Stimulated activated CD4-positive, alpha-beta T cell treated with anti-CD3 and anti-CD28 coated beads, Interleukin-2, amount 100 ng/mL, for 48 hours (primary cell): ENCODE measurements at places on chromosomes 5 and 9.
A peak's percentile ranks its signal among the peaks of the same experiment; 100 is the strongest.

DNA sequence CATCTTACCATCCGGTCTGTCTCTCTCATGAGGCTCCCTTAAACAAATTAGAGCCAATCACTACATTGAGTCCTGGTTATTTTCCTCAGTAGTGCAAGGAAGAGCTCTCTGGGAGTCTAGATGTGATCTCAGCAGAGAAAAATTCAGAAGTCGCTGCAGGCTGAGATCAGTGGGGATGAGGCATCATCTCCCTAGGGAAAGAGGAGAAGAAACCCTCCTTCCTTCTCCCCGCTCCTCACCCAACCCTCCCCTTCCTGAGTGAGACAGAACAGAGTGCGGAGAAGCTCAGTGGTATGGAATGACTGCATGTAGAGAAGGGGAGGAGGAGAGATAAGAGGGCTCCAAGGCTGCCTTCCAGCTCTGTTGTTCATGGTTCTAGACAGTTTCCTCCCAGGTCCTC is 80.5 kb downstream of the PAPPA start:
- no peak for DNase-seq

DNA sequence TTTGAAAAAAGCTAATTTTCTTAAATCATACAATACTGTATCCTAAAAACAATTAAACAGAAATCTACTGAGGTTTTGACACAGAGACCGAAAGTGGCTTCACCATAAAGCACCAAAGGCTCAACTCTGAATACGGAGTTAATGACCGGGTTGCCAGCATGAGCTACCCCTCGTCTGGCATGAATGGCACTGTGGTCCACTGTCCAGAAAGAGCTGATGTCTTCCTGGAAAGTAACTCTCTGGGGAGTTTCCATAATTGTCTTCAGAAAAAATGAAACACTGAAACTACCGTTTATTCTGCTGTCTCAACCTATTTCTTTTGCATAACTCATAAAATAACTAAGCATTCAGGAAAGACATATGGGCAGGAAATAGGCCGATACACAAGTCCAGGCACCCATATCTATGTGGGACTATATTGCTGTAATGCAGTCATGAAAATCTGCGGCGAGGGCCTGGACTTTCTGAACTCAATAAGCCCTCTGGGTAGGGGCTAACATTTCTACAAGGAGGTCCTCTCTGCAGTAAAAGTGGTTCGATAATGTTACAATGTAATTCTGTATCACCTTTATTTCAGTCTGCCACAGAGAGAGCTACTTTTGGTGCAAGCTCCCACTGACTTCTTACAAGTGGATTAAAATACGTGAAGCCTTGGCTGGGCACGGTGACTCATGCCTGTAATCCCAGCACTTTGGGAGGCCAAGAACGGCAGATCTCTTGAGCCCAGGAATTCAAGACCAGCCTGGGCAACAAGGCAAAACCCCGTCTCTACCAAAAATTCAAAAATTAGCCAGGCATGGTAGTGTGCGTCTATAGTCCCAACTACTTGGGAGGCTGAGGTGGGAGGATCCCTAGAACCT is 52.4 kb downstream of the ANKH start:
- no peak for DNase-seq

DNA sequence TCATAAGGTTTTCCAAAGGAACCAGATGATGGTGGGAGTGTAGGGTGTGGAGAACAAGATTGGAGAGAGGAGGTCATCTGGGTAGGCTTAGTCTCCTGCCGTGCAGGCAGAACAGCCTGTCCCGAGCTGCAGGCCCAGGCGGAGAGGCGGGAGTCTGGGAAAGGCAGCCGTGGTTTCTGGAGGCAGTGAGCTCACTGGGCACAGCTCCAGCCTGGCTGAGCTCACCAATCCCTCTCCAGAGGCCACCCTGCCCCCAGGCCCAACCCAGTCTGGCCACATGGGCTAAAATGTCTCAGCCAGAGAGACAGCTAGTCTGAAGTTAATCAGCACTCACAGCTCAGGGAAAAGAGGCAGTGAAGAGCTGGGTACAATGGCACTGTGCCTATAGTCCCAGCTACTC is 12.3 kb downstream of the P4HA2 start:
- DNase-seq = no peak

- DNase-seq = no peak
Measured at GRCh38 chr9:128243215-128244018, 32.4 kb downstream of the GOLGA2 start.

DNA sequence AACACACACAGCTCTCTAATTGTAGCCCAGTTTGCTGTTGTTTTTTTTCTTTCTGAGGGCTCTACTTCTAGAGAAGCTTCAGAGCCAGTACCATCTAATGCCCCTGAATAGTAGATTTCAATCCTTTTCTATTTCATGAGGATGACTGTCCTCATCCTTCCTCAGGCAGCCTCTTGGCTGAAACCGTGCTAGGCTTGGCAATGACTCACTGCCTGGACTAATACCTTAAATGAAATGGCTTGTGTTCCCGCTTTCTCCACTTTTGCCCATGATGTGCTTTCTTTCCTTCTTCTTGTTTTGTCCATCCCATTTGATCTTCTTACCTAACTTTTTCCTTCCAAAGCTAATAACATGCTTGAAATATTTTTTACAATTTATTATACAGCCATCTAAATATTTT is 80.1 kb downstream of the ITGA1 start:
- DNase-seq = no peak

- DNase-seq = peak; percentile 73
Measured at GRCh38 chr9:36151316-36152210, 15.0 kb downstream of the GLIPR2 start.

DNA sequence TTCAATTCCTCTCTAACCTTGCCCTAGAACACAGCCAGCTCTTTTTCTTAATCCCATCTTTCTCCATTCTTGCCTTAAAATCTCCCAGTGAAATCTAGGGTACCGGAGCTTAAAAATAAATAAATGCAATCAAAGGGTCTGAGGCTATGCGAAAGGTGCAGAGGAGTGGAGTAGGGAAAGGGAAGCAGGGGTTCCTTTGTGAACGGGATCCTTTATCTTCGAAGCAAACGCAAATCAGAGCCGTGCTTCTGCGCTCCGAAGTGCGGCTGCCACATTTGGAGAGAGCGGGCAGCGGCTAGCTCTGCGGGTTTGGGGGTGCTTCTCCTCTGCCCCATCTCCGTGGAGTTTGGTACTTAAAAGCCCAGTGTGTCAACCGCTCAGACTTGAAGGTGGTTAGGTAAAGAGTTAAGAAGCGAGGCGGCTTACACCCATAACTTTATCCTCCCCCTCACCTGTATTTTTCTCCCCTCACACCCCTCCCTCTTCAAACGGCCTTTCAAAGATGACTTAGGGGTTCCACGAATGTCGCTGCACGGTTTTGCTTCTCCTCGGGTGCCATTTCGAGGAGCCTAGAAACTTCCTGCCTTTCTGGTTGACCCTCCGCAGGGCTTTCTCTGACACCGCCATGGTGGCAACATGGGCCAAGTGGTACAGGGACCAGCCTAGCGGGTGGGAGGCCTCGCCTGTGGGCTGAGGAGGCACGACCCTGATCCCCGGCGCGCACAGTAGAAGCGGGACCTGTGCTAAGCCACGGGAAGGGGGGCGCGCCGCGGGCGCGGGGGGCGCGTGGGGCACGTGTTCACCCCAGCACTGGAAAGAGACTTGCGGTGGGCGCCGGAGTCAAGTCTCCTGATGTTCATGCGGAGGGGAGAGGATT is 31.7 kb upstream of the NFIB start:
- DNase-seq = no peak

GRCh38 chr9:76680716-76681425 is 83.4 kb upstream of the PCA3 start:
- no peak for DNase-seq

DNA sequence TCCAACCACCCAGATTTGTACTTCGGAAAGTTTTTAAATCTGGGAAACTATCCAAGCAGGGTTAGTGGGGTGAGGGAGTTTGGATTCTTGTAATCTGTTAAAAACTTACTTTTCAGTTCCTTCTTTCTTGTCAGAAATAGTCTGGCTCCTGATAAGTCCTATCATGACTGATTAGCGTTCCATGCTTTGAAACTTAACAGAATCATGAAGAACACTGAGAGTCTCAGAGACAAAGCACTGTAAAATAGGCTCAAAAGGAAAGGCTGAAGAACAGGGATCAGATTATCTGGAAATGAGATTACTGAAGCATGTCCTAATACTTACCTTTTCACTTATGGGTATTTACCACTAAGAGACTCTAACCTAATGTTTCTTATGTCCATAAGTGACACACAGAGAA is 242.5 kb downstream of the ARRDC3 start:
- DNase-seq = no peak

- DNase-seq = no peak
Measured at GRCh38 chr9:81717061-81717746, 27.9 kb upstream of the TLE1 start.

DNA sequence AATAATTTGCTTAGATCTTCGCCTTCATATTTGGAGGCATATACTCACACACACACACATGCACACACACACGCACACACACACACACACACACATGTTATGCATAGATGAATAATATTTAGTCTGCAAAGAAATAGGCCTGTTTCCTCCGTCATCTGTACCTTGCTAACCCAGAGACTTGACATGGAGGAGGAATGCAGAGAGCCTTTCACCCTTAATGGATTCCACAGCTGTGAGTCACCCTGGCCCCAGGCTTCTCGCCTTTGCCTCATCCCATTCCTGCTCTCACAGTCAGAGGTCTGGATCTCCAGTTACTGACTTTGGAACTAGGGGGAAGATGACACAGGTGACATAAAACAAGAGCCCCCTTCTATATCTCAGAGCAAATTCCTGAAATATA is 29.7 kb downstream of the ZNF462 start:
- DNase-seq = no peak

DNA sequence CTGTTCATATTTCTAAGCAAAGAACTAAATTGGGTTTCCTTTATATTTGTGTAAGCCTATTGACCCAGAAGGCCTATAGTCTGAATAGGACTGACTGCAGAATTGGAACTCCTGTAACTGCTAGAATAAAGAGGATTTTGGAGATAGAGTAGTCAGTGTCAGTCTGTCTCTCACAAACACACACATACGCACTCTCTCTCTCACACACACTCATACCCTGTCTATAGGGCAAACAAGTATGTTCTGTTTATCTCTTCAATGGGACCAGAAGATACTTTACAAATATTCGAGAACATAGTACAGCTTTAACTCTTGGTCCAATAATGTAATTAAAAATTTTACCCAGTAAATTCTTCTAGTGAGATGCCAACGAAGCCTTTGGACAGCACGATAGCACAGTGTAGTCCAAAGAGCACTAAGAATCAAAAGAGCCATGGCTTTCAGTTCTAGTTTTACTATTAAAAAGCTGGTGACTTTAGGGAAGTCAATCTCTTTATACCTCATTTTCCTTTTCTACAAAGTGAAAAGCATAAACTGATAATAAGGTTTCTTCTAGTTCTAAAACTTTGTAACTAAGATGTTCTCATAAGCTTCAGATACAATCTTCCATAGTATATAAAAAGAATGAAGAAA is 19.3 kb downstream of the ABHD17B start:
- no peak for DNase-seq

GRCh38 chr9:107218829-107219485 is 64.1 kb upstream of the RAD23B start:
- no peak for DNase-seq
